Activated CD4-positive, alpha-beta T cell treated with anti-CD3 and anti-CD28 coated beads, Interleukin-2, amount 50 U/mL, for 4 hours (primary cell): ENCODE measurements at places on chromosomes 13 and 19.

- DNase-seq = no peak
These were observed 269.6 kb downstream of the DNAJC15 start for GRCh38 chr13:43293008-43293407.

GRCh38 chr13:37657134-37657533 lies 58.6 kb upstream of the POSTN start:
- no peak for DNase-seq

- DNase-seq = no peak
These were observed 2.6 kb downstream of the PCDH17 start for GRCh38 chr13:57633950-57634838.

DNA sequence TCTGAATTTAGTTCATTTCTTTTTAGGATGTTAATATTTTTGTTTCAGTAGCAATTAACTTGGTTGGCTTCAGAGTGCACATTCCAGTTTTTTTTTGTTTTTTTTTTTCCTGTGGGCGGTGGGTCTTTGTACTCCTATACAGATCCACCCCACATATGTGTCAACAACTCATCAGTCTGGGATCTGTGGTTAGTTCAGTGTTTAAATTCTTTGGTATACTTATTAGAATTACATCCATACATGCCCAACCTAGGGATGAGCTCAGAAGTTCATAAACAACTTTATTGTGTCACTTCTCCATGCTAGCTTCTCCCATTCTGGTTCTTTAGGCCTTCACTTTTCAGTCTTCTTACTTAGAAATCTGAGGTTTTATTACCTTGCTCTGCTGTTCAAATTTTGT lies 50.9 kb downstream of the PCCA start:
- no peak for DNase-seq

- no peak for DNase-seq
These were observed 2.4 kb downstream of the SAE1 start for GRCh38 chr19:47133021-47133471.

DNA sequence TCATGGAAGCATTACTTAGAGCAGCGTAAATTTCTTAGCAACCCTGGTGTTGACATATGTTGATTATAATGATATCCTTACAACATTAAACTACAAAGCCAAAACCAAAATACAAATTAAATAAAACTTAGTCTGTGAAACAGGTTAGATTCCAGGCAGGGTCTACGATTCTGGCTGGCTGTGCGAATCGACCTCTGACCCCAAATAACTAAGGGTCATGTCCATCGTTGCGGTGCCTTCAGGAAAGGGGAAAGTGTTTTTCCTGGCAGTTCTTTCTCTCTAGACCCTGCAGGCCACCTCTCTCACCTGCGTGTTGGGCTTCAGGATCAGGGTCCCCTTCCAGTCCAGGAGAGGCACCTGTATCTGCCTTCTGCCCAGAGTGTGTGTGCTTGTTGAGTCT lies 66.2 kb downstream of the ATP11A start:
- DNase-seq = no peak

DNA sequence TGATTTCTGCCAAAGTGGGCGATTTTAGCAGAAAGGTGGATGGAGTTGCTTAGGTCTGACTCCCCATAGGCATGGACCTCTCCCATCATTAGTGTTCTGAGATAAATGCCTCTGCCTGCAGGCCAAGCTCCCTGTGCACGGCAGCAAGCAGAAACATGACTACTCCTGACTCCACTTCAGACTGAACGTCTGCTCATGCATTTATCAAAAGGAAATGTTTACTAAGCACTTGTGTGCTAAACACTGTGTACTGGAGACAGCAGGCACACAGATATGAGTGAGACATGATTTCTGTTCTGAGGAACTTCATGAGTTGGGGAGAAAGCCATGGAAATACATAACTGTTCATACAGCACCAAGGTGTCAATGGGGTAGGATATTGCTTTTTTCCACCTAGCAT lies 149.6 kb downstream of the MIPEP start:
- no peak for DNase-seq
